ENCODE measurements at places on chromosomes 6 and 20. TPM values are rescaled to one million over a fixed set of nuclear protein-coding genes. Genes with fewer than 3 reads are reported as not detected.

GRCh38 chr6:127381384-127381783, 38.0 kb upstream of the ECHDC1 start:
- DNase-seq = no peak

GRCh38 chr6:156345700-156346099, 431.5 kb upstream of the ARID1B start:
- no peak for DNase-seq

- no peak for DNase-seq
Measured at GRCh38 chr20:3563548-3564177, 92.8 kb downstream of the ATRN start.

GINM1 gene
- total RNA-seq = 28.4 TPM

LY6G6D gene
- total RNA-seq = not detected

All from occipital lobe (tissue), 3 donors.